Ascending aorta (tissue), 2 donors: ENCODE measurements at places on chromosomes 3 and 15. TPM values are rescaled to one million over a fixed set of nuclear protein-coding genes. Genes with fewer than 3 reads are reported as not detected.

Gene FOXP1
- 171 TPM for total RNA-seq

Gene SEMA3F
- 75.0 TPM for total RNA-seq

Gene FANCD2
- total RNA-seq, result 54.6 TPM

Gene CFAP20DC
- total RNA-seq, result not detected

Gene PLXNA1
- total RNA-seq, result 79.8 TPM

Gene SENP5
- total RNA-seq, result 11.0 TPM
